Activated CD4-positive, alpha-beta T cell treated with anti-CD3 and anti-CD28 coated beads, Interleukin-2, amount 50 U/mL, for 4 hours (primary cell): ENCODE measurements at places on chromosomes 2 and 18.

- no peak for DNase-seq
These were observed 82.5 kb upstream of the PKDCC start for GRCh38 chr2:41965173-41965908.

GRCh38 chr2:84421197-84421596 lies 37.9 kb downstream of the SUCLG1 start:
- no peak for DNase-seq

GRCh38 chr18:39958876-39959275 lies 1996.2 kb upstream of the PIK3C3 start:
- DNase-seq, result no peak

DNA sequence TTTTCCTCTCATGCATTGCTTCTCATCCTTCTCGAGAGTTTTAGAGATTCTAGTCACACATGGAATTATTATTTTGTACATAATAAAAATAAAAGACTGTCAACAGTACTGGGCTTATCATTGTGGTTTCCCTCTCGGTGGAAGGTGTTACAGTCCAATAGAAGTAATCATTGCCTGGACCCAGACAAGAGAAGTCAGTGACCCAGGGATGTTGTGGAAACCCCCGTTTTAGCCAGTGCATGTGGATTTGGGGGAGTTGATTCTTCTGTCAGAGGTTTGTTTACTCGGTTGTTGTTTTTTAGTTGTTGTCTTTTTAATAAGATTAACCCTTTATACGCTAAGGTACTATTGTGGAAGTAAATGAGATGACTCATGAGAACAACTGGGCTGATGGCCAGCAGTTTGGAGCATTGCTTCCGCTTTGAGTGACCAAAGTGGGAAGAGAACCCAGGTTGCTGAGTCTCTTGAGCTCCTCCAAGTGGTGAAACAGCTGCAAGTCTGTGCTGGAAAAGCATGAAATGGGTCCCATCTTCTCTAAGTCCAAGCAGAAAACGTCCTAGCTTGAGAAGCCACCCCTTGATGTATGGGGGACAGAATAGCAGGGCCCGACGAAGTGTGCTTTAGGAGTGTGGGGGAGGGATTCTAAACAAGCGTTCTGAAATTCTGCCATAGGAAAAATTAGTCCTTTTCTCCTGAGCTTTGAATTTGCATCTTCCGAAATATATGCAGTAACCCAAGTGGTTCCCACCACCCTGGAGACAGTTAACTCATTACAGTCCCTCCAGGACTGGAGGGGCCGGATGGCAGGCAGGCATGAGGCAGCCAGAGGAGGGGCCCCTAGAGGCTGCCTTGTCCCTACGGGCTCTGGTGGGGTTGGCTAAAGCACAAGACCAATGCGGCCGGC lies 61.8 kb upstream of the GPR45 start:
- DNase-seq, result no peak

- no peak for DNase-seq
These were observed 48.6 kb downstream of the SLC8A1 start for GRCh38 chr2:40403233-40403836.

- DNase-seq, result no peak
These were observed 9.6 kb downstream of the CROCC2 start for GRCh38 chr2:240915526-240916341.

DNA sequence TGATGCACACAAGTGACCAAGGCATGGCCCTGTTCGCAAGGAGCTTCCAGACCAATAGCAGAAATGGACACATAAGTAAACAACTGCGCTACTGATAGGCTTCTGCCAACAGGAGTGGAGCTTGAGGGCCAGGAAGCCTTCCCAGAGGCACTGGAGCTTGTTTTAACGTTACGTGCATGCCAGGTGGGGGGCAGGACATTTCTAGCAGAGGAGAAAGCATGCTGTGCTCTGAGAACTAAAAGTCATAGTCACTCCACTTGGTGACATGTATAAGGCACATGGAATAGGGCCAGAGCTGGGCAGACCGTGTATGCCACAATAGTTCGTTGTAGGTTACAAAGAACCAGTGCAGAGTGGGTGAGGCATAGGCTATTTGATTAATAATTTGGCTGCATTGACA lies 184.2 kb downstream of the NEDD4L start:
- DNase-seq, result no peak
